ENCODE measurements at places on chromosomes 1 and 21.

DNA sequence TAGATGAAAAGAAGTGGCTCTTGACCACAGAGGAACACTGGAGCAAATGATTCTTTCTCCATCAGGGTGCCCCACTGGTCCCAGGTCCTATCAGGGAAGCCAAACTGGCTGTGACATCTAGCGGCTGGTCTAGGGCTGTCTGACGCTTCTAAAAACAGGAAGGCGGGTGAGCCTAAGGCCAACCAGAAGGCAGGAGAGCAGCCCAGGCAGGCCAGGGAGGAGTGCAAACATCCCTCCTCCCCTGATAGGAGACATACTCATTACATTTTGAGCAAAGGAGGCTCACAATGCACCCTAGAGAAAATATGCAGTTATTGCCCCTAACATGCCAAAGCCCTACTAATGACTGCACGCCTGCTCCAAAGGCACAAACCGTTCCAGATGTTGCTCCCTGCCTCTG, 10.4 kb upstream of the FOXE3 start:
- no peak for DNase-seq

DNA sequence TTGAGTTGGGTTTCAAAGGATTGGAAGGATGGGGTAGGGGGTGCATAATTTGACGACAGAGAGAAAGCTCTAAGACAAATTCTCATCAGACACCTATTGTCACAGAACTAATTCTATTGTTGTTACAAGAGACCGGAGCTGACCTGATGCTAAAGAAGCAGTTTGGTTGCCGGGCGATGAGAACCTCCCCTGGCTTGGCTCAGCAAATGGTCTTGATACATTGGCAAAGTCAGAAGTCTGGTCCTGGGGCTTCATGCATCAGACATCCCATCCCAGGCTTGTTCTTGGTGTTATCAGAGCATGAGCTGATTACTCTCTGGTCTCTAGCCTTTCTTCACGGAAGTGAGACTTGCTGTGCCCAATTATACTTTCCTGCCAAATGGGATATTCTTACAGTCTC, 15.4 kb downstream of the TRIM67 start:
- DNase-seq, result no peak

GRCh38 chr1:21734526-21734925, 48.4 kb downstream of the USP48 start:
- DNase-seq, result no peak

- DNase-seq, result no peak
These were observed 1.6 kb downstream of the COLGALT2 start for GRCh38 chr1:184035719-184036516.

GRCh38 chr1:171210355-171210754, 25.3 kb downstream of the FMO2 start:
- no peak for DNase-seq

DNA sequence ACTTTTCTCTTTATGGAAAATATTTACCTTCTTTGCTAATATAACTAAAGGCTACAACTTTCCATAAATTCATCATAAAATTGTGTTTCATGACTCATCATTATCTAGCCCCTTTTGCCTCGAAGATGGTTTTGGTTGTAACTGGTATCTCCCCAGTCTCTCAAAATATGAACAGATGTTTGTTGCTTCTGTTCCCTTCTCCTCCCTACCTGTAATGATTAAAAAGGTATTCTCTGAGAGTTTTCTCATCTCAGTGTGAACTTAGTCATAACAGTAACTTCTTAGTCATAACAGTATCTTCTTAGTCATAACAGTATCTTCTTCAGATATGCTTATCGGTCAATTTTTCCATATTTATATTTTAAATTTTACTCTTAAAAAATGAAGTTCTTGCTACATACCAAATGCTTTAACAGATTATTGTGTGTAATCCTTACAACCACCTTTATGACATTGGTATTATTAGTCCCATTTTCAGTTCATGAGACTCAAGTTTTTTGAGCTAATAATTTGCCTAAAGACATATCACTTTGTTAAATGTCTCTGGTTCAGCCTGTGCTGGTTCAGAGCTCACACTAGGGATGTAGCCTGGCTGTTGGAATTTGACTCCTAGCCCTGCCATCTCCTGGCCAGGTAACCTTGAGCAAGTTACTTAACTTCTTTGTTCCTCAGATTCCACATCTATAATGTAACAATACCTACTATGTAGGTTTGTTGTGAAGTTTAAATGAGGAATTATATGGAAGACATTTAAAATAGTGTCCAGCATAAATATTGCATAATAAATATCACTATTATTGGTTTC, 32.6 kb downstream of the ATP1B1 start:
- DNase-seq, result no peak

DNA sequence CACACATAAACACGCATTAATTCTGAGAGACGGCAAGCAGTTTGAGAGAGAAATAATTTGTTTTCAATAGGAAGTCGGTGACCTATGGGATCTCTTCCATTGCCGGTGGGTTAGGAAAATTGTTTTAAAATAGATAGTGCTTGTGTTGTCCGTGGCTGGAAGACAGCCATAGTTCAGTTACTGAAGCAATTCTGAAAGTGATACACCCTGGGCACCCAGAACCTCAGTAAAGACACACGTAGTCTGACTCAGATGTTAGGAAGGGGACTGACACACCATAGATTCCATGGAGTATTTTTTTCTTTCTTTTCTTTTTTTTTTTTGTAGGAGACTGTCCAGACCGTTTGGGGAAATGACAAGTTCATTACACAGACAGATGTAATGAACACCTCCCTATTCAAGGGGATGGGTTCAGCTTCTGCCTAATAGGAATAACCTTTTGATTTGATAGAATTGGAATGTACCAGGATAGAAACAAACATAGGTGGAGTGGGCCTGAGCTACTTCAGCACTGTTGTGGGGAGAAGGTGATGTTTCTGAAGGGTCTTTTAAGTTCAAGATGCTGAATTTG, 1.6 kb downstream of the C1orf21 start:
- DNase-seq, result peak; percentile 91

DNA sequence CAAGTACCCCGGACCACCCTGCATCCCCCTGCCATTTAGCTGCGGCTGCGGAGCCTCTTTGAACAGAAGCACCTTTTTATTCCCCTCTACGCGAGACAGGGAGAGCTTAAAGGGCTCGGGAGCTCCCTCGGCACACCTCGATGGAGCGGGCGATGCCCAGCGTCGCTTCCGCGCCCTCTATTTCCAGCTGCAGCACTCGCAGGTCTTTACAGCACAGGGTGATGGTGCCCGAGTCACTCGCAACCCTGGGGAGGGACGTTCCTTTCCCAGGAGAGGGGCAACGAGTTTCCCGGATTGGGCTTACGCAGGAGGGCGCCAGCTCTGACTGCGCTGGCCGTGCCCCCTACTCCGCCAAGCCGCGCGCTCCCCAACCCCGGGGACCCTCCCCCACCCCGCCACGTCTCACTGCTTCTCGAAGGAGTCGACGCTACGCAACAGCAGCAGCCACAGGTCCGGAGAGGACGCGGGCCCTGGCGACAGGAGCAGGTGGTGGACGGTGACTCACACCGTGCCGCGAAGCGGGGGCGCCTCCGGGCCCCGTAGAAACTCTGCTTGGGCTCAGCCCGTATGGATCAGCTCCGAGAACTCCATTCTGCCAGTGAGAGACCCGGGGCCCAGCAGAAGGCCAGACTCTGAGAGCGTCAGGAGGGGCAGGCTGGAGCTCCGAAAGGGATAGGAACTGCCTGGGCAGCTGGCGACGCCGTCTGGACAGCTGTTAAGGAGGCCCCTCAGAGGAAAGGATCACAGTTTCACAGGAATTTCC, 5.8 kb upstream of the FAM167B start:
- no peak for DNase-seq

DNA sequence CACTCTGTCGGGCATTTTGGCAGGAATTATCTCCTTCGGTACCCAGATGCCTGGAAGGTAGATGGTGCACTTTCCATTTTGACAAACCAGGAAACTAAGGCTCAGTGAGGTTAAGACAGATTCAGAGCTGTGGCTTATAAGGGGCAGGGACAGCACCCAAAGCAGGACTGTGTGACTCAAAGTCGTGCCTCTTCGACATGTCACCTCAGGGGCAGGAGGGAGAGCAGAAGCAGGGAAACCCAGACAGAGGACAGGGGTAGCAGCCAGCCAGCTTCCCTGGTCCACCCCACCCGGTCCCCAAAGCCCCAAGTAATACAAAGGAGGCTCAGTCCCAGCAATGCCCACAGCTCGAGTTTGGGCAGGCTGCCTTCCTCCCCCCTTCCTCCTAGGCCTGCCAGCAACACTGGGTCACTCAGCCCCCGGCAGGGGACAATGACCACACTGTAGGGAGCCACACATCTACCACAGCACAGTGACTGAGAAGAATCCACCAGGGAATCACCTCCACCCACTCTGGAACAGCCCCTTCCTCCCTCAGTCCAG, 2.5 kb downstream of the RHOC start:
- no peak for DNase-seq

DNA sequence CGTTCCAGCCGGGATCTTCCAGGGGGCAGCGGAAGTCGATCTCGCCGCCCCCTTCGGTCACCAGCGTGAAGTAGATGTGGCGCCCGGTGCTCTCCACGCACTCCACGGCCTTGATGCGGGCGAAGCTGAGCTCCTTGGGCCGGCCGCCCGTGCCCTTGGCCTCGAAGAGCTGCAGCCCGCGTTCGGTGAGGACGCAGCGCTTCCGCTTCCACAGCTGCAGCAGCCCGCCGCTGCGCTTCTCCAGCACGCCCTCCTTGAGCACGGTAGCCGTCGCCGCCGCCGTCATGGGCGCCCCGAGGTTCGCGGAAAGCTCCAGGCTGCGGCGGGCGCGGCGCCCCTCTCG, 516 bp downstream of the PHLDA3 start:
- DNase-seq, result no peak

DNA sequence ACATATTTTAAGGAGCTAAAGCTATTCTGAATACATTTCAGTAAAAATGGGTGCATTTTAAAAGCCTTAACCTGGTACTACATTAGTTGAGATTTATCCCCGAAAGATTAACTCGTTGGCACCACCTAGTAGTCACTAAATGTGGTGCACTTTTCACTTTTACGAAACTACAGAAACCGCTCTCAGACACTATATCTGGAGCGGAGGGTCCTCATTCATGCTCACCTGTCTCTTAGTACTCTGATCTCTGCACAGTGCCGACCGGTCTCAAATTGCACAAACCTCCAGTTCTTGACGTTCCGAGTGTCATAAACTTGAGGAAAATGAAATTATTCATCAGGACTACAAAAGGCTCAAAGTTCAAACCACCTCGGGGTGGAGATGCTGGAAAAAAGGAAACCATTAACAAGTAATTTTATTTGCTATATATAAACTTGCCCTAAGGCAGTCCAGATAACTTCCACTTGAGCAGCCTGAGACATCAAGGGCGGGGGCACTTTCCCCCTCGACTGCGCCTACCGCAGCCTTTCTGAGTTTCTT, 722 bp downstream of the LZIC start:
- peak; percentile 60 for DNase-seq

DNA sequence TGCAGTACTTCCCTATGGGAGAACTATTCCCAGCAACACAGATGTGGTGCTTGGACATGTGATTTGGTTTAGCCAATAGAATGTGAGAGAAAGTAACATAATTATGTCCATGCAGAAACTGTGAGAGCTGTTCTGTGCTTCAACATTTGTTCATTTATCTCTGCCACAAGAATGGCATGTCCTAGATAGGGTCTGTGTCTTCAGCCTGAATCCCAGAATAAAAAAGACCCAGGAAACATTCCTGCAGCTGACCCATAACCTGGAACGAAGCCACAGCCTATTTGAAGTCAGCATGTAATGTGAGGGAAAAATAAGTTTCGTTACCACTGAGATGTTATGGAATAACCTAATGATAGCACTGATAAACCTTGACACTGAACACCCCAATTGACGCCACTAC, 552.0 kb upstream of the USP24 start:
- DNase-seq, result no peak

DNA sequence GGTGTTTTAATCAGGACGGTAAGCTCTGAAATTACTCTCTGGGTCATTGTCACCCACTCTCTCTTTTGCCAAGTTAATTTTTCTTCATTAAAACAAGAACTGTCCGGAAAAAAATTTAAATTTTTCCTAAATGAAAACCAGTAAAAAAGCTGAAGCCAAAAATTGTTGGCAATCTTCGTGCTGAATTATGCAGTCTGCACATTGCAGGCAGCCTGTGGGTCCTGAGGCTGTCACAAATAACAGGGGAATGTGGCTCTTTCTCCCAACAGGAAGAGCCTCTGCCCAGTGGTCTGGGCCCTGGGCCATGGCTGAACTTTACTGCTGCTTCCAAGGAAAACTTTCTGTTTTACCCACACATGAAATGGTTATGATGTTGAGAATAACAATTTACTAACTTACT, 153.9 kb upstream of the SPAG17 start:
- no peak for DNase-seq

DNA sequence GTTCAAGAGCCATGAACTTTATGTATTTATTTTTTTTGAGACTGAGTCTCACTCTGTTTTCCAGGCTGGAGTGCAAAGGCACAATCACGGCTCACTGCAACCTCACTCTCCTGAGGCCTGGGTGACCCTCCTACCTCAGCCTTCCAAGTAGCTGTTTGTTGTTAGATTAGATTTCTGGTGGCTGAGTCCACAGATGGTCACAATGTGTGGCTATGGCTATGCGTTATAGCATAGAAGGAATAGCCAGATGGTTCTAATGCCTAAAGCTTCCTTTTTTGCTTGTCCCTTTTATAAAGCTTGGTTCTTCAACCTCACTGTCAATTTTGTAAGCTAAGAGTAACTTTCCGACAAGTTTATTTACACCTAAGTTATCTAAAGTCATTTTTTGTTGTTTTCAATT, 62.3 kb upstream of the FMN2 start:
- DNase-seq, result no peak

GRCh38 chr1:29746076-29746665, 509.8 kb downstream of the PTPRU start:
- no peak for DNase-seq

- DNase-seq, result no peak
These were observed 1.2 kb upstream of the DLGAP3 start for GRCh38 chr1:34930702-34931071.

DNA sequence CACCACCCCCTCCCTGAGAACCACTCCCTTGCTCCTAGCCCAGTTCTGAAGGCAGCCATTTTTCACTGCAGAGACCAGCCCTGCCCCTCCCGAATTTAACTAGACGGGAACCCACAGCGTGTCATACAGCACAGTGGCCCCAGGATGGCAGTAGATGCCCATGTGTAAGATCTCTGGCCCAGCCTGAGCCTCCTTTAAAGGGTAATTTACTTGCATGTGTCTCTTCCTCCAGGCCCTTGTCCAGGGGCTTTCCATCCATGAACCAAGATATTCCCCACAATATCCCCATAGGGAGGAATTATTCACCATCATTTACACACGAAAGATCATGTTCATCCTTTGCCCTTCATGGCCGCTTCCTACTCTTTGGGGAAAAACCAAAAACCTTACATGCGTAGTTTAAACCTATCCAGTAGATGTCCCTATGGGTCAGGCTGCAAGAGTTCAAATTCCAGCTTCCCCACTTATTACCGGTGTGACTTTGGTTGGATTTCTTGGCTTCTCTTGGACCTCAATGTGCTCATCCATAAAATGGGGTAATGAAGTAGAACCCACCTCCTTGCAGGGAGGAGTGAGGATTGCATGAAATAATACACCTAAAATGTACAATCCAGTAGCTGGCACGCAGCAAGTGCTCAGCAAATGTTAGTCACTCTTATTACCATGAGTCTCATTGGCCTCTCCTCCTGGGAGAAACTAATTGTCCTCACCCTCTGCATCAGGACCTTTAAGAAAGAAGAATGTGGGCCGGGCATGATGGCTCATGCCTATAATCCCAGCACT, 4.0 kb upstream of the LACTBL1 start:
- DNase-seq, result peak; percentile 82

- no peak for DNase-seq
These were observed 7.6 kb downstream of the TAGLN2 start for GRCh38 chr1:159917533-159918351.

All from HT1080 (cell line).